ENCODE measurements at places on chromosomes 3 and 15. TPM values are rescaled to one million over a fixed set of nuclear protein-coding genes. Genes with fewer than 3 reads are reported as not detected.

- DNase-seq, result no peak
These were observed 5.7 kb downstream of the TTBK2 start for GRCh38 chr15:42914728-42915497.

- no peak for DNase-seq
These were observed 195.5 kb downstream of the BCHE start for GRCh38 chr3:165641569-165642310.

GRCh38 chr3:181626036-181626435, 85.7 kb upstream of the SOX2 start:
- DNase-seq, result no peak

SEMA3G gene
- total RNA-seq, result not detected

DNA sequence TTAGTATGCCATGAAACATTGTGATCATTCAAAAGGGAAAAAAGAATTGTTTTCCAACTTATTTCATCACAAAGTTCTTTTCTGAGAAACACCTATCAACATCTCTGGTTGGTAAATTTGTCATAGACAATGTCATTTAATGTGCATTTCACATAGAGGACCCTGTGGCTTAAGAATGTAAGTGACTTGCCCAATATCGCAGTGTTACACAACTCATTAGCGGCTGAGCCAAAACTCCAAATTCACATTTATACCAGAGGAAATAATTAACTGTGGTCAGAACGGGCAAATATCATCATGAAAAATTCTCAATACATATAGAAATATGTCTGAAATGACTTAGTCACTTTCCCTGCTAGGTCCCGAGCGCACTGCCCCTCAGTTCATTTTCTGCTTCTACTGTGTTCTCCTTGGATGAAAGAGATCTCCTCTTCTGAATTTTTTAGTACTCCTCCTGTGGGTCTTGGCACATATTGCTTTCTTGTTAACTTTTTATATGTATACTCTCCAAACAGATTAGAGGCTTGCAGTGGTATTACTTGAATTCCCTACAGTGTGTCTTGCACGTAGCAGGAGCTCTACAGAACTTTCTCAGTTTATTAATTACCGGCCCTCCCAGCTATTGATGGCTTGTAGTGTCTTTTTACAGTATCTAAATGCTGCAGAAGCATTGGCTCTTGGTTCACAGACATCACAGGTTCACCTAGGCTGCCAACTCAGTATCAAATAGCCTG, 33.1 kb downstream of the PTX3 start:
- no peak for DNase-seq

DNA sequence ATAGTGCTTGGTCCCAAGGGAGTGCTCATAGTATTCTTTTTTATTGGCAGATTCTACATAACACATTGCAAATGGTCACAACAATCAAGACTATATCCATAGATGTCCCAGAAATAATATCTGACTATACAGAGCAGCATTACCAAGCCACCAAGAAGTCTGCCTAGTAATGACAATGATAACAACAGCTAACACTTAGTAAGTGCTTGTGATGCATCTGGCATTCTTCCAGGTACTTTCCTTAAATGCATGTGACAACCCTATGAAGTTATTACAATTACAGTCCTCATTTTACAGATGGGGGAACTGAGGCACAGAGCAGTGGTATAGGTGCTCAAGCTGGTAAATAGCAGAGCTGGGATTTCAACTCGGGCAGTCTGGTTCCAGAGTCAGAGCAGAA, 49.6 kb upstream of the ICE2 start:
- no peak for DNase-seq
